Activated CD8-positive, alpha-beta memory T cell treated with anti-CD3 and anti-CD28 coated beads for 36 hours (primary cell): ENCODE measurements at places on chromosomes 6 and 20. TPM values are rescaled to one million over a fixed set of nuclear protein-coding genes. Genes with fewer than 3 reads are reported as not detected.

Gene F13A1
- total RNA-seq = not detected

Gene ANGPT4
- not detected for total RNA-seq

Gene VWA7
- total RNA-seq = 1.9 TPM

Gene CFAP61
- not detected for total RNA-seq

Gene DPPA5
- not detected for total RNA-seq

Gene GSTA2
- not detected for total RNA-seq

Gene ZKSCAN8
- 14.3 TPM for total RNA-seq

Gene HAO1
- total RNA-seq = not detected

Gene MYMX
- not detected for total RNA-seq

Gene WFDC5
- not detected for total RNA-seq

Gene EYA2
- not detected for total RNA-seq

Gene RNF182
- total RNA-seq = not detected

Gene TNF
- 162 TPM for total RNA-seq

Gene MUC21
- total RNA-seq = not detected

Gene OR12D1
- not detected for total RNA-seq

Gene SGK2
- total RNA-seq = not detected

Gene DNAH8
- 0.04 TPM for total RNA-seq

Gene CLVS2
- not detected for total RNA-seq

Gene APCDD1L
- total RNA-seq = not detected

Gene CDKAL1
- 26.2 TPM for total RNA-seq

Gene PLG
- not detected for total RNA-seq

Gene WFDC12
- not detected for total RNA-seq

Gene RAD21L1
- not detected for total RNA-seq

Gene SDCBP2
- total RNA-seq = 3.3 TPM

Gene KIF6
- 0.17 TPM for total RNA-seq

Gene GABRR2
- total RNA-seq = 0.23 TPM

Gene OOEP
- 0.38 TPM for total RNA-seq

Gene RAET1E
- not detected for total RNA-seq

Gene TM9SF4
- total RNA-seq = 49.8 TPM

Gene BMP2
- total RNA-seq = not detected

Gene C6orf141
- not detected for total RNA-seq

Gene PREX1
- total RNA-seq = 82.8 TPM

Gene MROH8
- 3.7 TPM for total RNA-seq

Gene FAM83C
- total RNA-seq = not detected

Gene PPP1R3G
- total RNA-seq = 0.04 TPM

Gene PRL
- not detected for total RNA-seq

Gene SLC13A3
- not detected for total RNA-seq

Gene PTCRA
- total RNA-seq = not detected

Gene LY6G5C
- total RNA-seq = 3.1 TPM

Gene ZNF165
- 2.2 TPM for total RNA-seq

Gene GRIK2
- not detected for total RNA-seq

Gene LY6G6C
- not detected for total RNA-seq

Gene SNAI1
- 0.52 TPM for total RNA-seq

Gene TFAP2C
- total RNA-seq = not detected

Gene TRIM10
- total RNA-seq = not detected

Gene MYB
- 29.1 TPM for total RNA-seq
